ENCODE measurements at places on chromosomes 13 and 19.

GRCh38 chr19:10651851-10652250 lies 2.3 kb upstream of the ILF3 start:
- DNase-seq: no peak

DNA sequence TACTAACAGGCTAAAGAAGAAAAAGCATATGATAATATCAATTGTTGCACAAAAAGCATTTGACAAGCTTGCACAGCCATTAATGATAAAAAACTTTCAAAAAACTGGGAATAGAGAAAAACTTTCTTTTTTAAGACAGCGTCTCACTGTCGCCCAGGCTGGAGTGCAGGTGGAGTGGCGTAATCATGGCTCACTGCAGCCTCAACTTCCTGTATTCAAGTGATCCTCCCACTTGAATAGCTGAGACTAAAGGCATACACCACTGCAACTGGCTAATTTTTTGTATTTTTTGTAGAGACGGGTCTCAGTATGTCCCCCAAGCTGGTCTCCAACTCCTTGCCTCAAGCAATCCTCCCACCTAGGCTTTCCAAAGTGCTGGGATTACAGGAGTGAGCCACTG lies 382.8 kb downstream of the TSHZ3 start:
- DNase-seq: no peak

- peak; percentile 19 for DNase-seq
Observed at GRCh38 chr19:41166944-41167804, 25.8 kb upstream of the CYP2S1 start.

GRCh38 chr13:26680123-26680450 lies 80.5 kb downstream of the GPR12 start:
- no peak for DNase-seq

GRCh38 chr13:26822146-26822545 lies 61.6 kb upstream of the GPR12 start:
- no peak for DNase-seq

GRCh38 chr19:21398851-21399250 lies 1.9 kb downstream of the ZNF493 start:
- no peak for DNase-seq

DNA sequence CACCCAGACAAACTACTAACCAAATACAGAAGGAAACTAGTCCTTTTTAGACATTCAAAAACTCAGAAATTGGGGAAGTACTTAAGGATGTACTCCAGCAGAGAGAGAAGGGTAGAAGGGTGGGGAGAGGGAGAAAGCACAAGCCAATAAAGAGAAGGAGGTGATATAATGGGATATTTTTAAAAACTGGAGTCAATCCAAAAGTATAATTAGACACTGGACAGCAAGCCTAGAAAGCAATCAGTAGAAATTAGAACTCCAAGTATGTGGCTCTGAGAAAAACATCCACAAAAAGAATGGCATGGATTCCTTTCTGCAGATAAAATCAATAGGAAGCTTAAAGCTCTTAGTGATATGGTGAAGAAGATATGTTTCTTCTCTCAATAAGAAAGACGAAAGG lies 55.8 kb downstream of the PEPD start:
- no peak for DNase-seq

DNA sequence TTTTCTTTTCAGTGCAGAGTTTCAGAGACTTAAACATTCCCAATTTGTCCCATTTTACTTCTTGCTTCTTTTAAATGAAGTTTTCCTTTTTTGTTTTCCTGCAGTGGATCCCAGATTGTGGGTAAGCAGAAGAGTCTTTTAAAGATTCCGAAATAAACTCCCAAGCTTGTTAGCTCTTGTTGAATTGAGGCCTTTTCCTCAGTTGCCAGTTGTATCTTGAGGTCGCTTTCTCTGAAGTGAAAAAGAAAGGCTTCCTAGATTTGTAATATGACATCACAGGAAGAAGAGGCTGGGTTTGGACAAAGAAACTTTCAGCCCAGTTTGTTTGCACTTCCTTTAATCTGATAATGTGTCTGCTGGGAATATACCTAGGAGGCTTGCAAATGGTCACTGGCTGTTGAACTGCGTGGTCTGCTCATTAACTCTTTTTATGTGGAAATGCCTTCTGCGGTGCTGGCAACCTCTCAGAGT lies at the start of gene LPAR6:
Gene LPAR6, minus strand, starts transcription at position 233 of the 471 bp plus-strand sequence. CDS start 690 bp downstream, outside the sequence.
- DNase-seq: no peak

DNA sequence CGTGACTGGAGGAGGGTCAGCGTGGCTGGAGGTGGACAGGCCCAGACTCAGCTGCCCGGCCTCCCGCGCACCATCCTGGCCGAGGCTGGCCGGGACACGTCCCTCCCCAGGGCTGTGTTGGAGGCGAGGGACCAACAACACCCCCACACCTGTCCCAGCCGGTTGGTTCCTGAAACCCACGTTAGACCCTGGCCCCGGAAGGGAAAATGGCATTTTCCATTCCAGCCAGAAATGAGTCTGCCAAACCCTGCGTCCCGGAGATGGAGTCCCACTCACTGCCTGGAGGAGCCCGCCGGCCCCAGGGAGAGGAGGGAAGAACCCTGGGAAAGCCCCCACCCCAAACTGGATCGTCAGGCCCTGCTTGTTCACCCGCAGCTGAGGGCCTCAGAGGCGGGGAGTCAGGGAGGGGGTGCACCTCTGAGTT lies 4.8 kb upstream of the WDR18 start:
- no peak for DNase-seq

GRCh38 chr13:69142101-69142500 lies 965.5 kb upstream of the ATXN8OS start:
- no peak for DNase-seq

DNA sequence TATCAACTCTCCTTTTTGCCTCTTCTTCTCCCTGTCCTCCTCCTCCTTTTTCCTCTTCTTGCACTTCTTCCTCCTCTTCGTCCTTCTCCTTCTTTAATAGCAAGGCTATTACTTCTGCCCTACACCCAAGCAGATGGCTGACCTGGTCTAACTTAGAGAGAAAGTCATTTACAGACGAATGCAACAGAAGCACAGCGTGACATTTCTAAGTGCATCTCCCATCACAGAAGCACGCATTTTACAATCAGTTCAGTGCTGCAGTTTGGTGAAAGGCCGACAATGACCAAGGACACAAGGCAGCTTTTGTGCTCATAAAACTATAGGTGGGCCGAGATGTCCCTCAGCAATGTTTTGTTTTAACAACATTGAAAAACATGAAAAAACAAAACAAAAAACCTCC lies 231.5 kb downstream of the FGF14 start:
- DNase-seq: no peak

DNA sequence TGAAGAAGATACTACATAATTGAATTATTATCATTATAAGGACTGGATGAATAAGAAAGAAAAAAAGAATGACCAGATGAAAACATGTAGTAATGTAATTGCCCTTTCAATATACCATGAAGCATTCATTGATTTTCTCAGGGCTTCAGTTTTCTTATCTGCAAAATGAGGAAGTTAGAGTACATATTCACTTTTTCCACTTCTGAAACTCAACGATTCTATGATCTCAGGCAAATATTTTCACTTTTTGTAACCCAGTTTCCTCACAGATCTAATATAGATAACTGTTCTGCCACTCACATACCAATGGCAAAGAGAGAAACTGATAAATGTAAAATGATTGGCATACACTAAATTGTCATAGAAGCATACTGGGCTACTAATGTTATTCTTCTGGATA lies 856.6 kb upstream of the KLHL1 start:
- DNase-seq: no peak

GRCh38 chr13:35826626-35827254 lies 304.4 kb downstream of the DCLK1 start:
- no peak for DNase-seq

DNA sequence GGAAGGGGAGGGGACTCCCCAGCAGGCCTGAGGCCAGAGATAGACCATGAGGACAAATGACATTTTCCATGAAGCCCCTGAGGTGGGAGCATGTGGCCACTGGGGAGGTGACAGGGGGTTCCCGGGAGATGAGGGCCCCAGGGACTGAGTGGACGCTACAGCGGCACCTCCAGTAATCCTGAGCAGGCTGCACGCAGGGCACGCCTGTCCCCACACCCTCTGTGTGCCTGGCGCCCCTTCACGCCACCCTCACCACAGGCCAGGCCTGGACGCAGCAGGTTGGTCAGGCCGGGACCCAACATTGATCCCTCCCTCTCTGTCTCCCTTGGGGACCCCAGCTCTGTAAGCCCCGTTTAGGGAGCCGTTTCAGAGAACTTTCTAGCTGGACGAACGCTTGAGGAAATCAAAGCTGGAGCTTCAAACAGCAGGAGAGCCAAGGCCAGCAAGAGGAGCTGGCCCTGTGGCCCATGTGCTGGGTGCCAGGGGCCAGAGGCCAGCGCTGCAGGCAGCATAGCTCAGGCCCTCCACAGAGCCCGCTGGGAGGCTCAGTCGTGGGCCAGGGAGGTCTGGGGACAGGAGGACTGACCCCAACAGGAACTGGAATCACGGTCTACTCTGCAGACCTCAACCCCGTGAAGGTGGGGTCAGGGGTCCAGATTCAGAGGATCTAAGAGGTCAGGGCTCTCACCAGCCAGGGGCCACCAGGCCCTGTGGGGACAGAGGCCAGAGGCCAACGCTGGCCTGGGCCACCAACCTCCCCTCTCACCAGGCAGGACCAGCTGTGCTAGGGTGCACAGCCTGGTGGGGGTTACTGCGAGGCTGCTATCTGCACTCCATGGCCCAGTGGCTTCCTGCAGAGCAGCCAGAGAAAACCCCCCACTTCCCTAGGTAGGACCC lies 14.6 kb downstream of the LSM4 start:
- DNase-seq: no peak

DNA sequence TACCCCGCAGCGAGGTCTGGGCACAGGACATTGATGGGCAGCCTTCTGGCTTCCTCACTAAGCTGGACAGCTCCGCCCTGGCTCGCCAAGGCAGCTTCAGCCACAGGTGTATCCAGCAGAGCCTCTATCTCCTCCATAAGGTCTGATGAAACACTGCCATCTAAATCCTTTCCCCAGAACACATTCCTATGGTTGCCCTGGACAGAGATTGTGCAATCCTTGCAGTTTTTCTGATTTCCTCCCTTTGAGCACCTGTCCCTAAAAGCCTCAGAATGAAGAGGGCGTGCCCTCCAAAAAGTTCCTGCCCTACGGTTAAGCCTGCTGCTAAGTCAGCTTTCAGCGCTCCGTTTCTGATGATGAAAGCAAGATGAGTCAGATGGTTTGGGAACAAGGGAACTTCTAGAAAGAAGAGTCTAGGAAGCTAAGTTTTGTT lies 21.0 kb downstream of the CLEC4M start:
- DNase-seq: peak; percentile 79
